ENCODE measurements at places on chromosomes 2 and 18.

GRCh38 chr2:80302314-80303005 is 2.1 kb downstream of the LRRTM1 start:
- no peak for DNase-seq

DNA sequence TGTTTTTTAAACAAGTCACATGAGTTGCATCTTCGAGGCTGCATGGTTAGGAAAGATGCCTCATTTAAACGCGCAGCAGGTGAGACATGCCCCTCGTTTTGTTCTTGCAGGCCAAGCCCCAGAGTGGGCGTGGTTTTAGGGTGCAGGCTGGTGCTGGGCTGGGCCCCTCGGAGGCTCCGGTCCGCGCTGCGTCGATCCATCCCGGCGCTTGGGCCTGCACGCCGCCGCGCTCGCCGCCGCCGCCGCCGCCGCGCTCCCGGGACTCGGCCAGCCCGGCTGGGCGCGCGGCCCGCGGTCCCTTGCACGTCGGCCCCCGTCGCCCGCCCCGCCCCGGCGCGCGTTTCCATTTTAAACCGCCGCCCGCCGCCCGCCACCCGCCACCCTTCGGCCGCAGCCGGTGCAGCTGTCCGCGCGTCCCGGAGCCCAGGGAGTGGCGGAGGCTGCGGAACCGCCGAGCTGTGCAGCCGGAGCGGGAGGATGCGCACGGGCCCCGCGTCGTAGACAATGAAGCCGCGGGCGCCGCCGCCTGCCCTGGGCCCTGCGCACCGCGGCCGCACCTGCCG is 175.5 kb downstream of the AGAP1 start:
- DNase-seq = no peak

DNA sequence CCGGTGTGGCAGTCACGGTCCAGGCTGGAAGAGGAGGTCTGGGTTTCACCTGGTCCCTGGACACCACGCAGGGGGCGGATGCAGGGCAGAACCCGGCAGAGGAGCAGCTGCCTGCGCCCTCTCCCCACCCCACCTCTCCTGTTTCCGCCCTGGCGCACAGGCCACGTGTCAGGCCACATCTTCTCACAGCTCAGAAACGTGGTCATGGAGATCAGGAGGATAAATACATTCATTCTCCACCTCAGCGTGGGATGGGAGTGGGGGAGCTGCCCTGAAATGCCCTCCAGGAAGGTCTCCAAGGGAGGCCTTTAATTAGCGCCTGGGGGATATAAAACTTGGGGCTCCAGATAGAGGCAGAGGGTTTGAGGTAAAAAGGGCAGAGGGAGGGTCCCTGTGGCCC is 142.0 kb downstream of the KCTD1 start:
- DNase-seq = no peak

GRCh38 chr2:5803547-5803946 is 111.4 kb downstream of the SOX11 start:
- DNase-seq = no peak

GRCh38 chr2:70785137-70785911 is 5.1 kb downstream of the FIGLA start:
- no peak for DNase-seq

GRCh38 chr2:161028581-161028980 is 131.6 kb upstream of the TANK start:
- DNase-seq = no peak

DNA sequence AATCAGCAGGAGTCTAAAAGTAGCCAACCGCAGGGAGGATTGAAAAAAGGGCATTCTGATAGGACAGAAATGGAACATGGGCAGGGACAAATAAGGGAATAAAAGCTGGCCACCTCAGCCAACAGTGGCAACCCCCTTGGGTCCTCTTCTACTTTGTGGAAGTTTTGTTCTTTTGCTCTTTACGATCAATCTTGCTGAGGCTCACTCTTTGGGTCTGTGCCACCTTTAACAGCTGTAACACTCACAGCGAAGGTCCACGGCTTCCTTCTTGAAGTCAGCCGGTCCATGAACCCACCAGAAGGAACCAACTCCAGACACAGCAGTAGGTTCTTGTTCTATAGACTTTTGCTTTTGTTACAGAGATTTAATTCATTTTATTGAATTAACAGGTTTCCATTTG is 285.4 kb upstream of the CDH20 start:
- no peak for DNase-seq

DNA sequence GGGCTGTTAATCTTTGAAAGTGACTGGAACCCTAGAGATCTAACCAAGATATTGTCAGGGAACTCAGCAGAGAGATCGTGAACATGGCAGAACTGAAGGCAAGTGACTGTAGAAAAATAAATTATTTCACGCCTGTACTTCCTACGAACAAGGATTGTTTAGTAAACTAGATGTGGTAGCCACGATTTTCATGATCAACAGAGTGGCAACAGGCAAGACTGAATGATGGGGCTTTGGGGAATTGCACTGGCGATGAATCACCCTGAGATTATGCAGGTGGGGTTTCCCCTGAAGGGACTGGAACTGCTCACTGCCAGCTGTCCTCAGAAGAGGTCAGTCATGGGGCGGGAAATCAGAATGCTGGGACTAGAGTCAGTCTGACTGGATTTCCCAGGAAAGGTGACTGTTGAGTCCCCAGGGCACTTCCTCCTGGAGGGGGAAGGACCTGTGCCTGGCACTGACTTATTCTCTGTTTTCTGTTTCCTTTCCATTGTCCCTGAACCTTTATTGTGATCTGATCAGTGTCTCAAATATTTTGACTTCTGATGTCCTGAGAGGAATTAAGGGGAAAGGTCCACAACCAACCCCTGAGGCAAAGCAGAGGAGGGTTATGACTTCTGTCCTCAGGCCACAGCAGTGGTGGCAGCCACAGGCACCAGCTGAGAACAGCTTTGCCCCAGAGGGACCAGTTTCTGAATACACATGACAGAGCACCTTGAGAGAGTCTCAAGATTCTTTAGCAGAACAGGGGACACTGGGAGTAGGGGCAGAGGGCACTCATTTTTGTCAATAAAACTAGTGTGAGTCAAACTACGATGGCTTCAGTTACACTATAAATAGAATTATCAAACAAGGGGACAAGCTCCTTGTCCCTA is 70.0 kb downstream of the NAB1 start:
- peak; percentile 58 for DNase-seq

DNA sequence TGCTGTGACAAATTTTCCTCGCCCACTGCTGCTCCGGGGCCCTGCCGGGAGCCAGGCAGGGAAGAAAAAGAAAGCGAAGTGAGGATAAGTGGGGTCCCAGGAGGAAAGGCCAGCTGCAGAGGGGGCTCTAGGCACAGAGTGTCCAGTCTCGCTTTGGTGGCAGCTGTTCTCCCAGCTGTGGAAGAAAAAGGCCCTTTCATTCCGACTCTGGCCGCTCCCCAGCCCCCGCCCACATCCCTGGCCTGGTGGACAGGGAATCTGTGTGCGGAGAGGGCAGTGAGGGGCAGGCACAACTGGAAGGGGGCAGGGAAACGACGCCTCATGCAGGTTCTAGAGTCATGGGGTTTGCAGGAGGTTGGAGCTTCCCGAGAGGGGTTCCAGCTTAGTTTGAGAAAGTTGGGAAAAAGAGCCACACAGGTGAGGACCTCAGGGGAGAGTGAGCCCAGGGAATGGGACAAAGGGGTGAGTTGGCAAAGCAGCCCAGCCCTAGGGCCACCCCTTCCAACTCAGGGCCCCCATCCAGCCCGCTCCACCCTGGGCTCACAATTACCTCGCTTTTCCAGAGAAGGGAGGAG is 1.8 kb downstream of the RTKN start:
- no peak for DNase-seq

DNA sequence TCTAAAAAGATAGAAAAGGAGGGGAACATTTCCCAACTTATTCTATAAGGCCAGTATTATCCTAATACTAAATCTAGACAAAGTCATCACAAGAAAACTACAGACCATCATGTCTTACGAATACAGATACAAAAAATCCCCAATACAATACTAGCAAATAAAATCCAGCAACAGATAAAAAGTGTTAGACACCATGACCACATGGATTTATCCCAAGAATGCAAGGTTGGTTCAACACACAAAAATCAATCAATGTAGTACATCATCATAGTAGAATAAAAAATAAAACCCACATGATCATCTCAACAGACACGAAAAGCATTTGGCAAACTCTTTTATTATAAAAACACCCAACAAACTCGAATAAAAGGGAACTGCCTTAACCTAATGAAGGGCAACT is 18.5 kb downstream of the SLC66A2 start:
- DNase-seq = no peak

- no peak for DNase-seq
Measured at GRCh38 chr2:179338681-179339080, 74.0 kb upstream of the SESTD1 start.

DNA sequence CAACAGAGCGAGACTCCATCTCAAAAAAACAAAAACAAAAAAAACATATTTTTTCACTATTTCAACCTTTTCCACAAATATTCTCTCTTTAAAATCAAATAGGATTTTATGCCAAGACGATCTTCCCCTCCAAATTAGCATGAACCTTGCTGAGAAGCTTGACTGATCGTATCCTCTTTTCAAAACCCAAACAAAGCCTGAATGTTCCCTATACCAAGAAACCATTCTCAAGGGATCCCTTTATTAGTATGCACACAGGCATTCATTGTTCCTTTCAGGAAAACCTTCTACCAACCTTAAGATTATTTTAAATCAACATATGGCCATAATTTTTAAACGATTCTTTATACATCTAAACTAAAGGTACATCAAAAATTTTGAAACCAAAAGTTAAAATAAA is 6.3 kb downstream of the SPIRE1 start:
- no peak for DNase-seq

DNA sequence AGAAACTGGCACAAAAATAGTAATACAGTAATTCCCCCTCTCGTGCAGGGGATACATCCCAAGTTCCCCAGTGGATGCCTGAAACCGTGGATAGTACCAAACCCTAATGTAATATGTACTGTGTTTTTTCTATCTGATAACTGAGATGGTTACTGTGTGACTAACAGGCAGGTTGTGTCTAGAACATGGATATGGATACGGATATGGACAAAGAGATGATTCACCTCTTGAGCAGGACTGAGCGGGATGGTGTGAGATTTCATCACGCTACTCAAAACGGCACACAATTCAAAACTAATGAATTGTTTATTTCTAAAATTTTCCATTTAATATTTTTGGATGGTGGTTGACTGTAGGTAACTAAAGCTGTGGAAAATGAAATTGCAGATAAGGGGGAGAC is 3.4 kb downstream of the MBD1 start:
- no peak for DNase-seq

DNA sequence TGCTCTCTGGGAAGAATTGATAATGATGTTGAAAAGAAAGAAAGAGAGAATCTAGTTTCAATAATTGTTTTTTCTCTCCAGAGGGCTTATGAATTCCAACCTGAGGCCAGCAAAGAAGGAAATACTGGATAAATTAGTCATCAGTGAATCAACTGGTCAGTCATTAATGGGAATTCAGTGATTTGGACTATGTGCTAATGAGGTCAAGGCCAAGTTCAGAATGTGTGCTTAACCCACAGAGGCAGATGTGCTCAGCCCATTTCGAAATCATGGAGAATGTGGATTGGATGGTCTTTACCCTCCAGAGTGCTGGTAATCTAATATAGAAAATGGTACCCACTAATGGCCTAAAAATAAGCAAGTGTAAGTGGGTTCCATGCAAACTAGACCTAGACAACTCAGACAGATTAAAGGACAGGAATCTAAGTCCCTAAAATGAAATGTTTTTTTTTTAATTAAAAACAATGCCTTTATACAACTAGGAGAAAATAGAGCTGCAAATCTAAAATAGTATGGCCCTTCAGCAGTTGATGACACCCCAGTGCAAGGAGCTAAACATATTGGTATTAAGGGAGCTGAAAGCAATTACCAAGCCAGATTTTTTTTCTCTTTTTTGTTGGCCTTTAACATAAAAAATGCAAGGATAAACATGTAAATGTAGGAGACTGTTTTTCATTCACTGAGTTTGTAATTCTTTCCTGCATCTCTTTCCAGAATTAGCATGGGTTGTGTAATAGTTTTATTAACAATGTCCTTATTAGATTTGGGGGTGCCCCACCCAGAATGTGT is 296.9 kb downstream of the SATB2 start:
- no peak for DNase-seq

- no peak for DNase-seq
Measured at GRCh38 chr2:98805412-98806171, 74.7 kb upstream of the MGAT4A start.

- DNase-seq = no peak
Measured at GRCh38 chr2:9269695-9270360, 63.2 kb downstream of the ASAP2 start.

DNA sequence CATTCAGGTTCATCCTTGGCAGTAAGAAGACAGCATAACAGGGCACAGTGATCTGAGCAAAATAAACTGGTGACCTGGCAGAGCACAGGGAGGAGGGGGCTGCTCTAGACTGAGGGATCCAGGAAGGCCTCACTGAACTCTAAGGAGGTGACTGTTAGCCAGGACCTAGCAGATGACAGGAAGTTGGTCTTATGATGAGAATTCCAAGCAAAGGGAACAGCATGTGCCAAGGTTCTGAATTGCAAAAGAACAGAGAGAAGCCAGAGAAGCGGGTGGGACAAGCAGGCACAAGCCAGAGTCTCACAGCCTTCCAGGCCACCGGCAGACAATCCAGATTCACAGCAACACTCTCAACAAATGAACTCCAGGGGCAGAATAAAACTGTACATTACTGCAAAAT is 152.7 kb upstream of the PTPRM start:
- no peak for DNase-seq

DNA sequence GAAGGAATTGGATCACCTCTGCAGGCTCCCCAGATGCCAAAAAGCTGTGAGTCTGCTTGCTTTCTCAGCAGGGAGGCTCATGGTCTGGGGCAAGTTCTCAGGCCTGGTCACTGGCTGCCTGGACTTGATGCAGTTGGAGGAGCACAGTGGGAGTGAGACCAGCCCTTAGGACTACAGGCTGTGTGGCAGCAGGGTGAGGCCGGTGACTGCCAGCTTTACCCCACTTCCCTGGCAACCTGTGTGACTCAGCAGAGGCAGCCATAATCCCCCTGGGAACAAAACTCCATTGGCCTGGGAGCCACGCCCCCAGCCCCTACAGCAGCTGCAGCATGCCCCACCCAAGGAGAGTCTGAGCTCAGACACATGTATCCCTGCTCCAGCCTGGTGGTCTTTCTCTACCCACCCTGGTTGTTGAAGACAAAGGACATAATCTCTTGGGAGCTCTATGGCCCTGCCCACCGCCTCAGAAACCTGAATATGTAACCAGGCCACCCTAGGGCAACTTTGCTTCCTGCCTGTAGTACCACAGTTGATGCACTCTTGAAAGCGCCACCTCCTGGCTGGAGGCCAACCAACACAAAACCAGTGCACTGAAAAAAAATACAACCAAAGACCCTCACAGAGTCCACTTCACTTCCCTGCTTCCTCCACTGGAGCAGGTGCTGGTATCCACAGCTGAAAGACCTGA is 106.8 kb upstream of the SPATS2L start:
- DNase-seq = no peak

GRCh38 chr2:167550448-167550847 is 662.2 kb downstream of the XIRP2 start:
- no peak for DNase-seq
